ENCODE measurements at places on chromosomes 2 and 18.

GRCh38 chr2:13495051-13495450 is 778.3 kb downstream of the TRIB2 start:
- DNase-seq: no peak

DNA sequence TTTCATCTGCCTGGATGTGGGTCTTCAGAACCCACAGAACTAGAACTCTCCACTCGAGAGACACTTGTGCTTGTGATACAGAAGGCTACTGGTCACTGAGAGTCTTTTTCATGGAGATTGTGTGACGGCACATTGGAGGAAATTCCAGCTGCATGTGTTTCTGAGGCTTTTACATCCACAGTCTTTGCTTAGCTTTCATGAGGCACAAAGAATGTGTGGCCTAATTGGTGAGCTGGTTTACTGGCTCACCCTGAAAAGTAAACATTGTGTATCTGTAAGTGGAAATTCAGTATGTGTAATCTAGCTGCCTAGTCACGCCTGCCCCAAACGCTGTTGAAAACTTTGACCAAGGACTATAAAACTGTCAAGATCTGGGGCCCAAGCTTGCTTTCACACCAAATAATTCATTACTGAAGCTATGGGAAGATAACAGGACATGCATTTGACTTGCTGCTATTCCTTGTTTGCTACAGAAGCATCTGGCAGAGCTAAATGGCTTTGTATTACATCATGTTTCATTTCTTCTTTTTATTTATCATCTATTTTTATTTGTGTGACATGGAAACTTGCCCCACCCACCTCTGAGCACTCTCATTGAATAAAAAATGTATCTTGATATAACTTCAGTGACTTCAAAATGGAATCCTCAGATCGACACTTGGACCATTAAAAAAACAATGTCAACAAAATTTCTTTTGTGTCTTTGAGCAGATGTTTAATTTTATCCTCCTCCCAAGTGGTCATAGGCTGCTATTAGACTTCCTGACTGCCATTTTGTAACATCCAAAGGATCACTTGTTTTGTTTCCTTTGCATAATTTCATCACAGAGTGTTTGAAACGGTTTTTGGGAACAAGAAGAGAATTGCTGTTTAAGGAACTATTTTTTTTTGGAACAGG is 80.2 kb downstream of the EFEMP1 start:
- peak; percentile 93 for DNase-seq

DNA sequence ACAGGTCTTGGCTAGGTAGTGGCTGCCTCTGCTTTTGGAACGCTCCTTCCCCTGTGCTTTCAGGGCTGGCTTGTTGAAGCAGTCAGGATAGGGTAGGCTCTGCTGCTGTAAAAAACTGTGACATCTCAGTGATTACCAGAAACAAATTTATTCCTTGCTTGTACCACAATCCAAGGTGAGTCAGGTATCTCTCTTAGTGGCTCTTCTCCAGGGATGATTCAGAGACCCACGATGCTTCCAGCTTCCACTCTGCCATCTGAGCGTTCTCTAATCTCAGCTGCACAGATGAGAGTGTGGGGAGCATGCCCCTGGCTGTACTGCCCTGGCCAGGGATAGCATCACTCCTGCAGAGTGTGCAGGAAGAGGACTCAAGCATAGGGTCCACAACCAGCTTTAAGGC is 174.9 kb downstream of the VAPA start:
- DNase-seq: no peak

GRCh38 chr2:225889452-225889851 is 489.9 kb downstream of the NYAP2 start:
- peak; percentile 18 for DNase-seq

DNA sequence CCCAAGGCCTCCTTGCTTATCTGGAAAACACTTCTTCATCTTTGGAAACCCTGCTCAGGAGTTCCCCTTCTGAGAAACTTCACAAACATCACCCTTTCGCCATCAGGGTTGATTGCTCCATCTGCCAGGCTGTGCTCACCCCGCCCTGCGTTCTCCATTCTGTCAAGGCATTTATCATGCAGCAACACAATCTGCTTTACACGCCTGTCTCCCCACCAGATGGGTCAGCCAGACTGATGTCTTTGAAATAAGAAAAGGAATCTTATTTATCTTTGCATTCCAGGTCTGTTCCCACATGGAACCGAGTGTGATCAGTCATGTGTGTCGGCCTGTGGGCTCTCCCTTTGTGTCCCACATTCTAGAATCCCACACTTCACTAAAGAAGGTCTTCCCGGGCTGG is 110.0 kb upstream of the ARL4C start:
- DNase-seq: no peak

- no peak for DNase-seq
Measured at GRCh38 chr2:74564222-74564621, 9.7 kb downstream of the DOK1 start.

GRCh38 chr2:9423922-9424272 is 443 bp downstream of the CPSF3 start:
- DNase-seq: no peak

- DNase-seq: no peak
Measured at GRCh38 chr2:217614096-217614495, 388.7 kb downstream of the TNS1 start.

GRCh38 chr18:3046216-3046808 is 33.4 kb upstream of the LPIN2 start:
- DNase-seq: no peak

GRCh38 chr18:3219631-3220335 is at the start of gene MYOM1:
TSS of gene MYOM1 (minus strand) at chr18:3219968. CDS start at chr18:3215223, 4,745 bp downstream.
- DNase-seq: no peak

DNA sequence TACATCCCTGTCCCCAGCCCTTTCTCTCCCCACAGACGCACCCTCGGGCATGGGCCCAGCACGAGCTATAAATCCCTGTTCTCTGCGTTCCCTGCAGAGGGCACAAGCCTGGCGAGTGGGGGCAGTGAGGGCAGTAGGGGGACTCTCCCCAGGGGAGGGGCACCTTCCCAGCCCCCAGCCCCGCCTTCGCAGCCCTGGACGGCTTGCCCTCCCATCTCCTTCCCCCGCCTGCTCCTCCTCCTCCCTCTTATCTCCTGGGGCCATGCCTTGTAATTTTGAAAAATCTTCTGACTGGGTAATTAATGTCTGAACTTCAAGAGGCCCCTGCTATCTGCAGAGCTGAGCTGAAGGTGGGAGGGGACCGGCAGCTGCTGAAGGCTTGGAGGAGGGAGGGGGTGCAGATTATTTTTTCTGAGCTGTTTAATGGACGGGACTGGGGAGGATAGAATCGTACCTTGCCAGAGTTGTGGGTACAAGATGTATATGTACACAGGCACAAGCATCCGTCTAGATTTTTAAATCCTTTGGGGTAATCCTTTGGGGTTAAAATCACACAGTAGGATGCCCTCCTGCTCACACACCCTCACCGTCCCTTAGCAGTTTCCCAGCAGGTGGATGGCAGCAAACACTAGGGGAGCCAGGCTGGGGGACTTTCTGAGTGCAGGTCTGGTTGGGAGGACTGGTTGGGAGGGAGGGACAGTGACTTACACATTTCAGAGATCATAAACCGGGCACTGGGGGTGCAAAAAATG is 121.9 kb downstream of the SMAD7 start:
- no peak for DNase-seq

GRCh38 chr2:100757621-100758394 is 62.1 kb upstream of the NPAS2 start:
- no peak for DNase-seq

GRCh38 chr2:188032306-188032705 is 259.4 kb upstream of the GULP1 start:
- no peak for DNase-seq

DNA sequence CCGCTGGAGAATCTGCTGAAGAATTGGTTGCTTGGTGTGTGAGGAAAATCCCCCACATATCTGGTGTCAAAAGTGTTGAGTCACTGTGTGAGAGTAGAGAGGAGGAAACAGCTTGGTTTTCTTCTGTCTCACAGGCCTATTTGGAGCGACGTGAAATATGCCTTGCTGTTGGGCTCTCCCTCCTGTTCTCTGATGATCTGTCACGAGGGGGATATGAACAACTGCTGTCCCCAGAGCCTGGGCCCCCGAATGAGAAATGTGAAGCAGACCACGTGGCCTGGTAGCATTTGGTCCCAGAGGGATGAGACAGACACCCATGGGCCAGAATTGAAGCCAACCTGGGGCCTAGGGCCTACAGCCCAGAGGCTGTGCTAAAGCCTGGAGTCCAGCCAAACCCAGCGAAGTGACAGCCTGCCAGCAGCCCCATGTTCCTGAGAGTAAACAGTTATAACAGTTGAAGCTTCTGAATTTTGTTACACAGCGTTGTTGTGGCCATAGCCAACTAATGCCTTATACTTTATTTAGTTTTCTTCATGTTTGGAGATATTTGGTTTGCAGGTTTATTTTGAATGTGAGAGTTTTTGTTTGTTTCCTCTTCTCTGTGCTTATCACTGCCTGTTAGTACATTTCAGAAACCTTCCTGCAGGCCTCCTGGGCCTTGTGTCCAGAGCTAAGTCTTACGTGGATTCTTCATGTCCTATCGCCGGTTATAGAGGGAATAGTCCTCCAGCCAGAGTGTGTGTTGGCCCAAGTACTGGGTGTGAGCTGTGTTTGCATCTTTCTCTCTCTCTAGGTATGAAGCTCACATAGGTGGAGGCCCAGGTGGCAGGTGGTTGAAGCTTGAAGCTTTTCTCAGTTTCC is 18.7 kb upstream of the COLEC12 start:
- no peak for DNase-seq

GRCh38 chr2:166284359-166284758 is 91.4 kb downstream of the SCN9A start:
- DNase-seq: no peak

GRCh38 chr18:49648811-49649210 is 87.0 kb downstream of the LIPG start:
- DNase-seq: no peak

DNA sequence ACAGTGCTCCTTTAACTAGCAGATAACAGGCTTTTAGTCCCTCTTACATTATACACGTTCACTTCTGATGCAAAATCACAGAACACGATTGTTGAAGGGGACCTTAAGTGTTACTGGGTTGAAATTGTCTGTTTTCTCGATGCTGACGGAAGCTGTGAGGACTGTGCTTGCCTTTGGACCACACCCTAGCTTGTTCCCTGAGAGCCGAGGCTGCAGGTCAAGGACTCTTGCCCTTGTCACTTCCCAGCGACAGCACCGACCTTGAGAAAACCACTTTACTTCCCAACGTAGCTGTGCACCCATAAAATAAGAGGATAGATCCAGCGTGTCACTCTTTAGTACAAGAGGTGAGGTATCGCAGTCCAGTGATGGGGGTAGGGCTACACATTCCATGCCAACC is 701.0 kb downstream of the DCDC2C start:
- DNase-seq: no peak

DNA sequence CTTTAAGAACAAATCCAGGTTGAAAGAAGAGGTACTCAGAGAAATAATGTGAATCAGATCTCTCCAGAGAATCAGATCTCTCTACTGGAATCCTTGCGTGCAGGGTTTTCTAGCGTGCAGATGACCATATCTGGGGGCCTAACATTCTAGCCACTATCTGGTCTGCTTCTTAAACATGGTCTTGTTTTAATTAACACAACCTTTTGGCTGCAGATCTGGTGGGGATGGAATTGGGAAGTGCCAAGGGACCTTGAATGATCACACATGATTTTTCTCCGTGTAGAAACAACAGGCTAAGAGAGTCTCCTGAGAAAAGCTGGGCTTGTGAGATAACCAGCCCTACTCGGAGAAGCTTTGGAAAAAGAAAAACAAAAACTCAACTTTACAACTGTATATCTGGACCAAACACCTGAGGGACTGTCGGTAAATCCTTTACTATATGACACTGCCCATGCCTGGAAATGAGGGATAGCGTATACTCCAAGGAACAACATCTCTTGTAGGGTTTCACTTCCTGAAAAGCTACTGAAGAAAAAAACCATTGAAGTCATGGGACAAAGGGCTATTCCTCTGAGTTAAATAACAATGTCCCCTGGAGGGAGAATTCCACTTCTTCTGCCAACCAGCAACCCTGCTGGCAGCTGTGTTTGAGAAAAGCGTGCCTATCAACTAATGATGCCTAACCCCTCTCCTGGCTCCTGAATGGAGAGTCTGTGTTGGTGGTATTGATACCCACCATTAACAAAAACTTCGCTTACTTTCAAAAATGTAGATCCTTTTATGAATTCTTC is 171.0 kb upstream of the REV1 start:
- no peak for DNase-seq

DNA sequence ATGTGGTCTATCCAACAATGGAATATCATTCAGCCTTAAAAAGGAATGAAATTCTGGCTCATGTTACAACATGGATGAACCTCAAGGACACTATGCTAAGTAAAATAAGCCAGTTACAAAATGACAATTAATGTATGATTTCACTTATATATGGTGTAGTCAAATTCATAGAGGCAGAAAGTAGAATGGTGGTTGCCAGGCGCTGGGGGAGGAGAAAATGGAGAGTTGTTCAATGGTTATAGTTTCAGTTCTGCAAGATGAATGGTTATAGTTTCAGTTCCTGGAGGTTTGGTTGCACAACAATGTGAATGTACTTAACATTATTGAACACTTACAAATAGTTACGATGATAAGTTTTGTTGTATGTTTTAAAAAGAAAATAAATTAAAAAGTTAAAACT is 79.2 kb upstream of the IL1R2 start:
- DNase-seq: no peak

DNA sequence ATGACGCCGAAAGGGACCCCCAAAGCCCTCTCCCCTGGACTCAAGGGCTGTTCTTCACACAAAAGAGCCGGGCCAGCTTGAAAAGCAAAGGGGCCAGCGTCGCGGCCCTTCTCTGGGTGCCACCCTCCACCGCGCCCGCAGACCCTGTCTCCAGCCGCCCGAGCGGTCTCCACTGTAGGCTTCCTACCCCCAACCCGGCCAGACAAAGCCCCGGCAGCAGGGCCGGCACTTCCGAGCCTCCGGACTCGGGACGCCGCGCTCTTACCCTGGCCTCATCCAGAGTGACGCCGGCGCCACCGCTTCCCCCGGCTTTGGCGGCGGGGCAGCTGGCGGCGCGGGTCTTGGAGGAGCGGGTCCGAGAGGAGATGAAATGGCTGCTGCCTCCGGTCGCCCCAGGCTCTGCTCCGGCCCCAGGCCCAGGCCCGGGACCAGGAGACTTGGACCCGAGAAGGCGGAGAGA is 603 bp downstream of the ATAD2B start:
- DNase-seq: no peak

DNA sequence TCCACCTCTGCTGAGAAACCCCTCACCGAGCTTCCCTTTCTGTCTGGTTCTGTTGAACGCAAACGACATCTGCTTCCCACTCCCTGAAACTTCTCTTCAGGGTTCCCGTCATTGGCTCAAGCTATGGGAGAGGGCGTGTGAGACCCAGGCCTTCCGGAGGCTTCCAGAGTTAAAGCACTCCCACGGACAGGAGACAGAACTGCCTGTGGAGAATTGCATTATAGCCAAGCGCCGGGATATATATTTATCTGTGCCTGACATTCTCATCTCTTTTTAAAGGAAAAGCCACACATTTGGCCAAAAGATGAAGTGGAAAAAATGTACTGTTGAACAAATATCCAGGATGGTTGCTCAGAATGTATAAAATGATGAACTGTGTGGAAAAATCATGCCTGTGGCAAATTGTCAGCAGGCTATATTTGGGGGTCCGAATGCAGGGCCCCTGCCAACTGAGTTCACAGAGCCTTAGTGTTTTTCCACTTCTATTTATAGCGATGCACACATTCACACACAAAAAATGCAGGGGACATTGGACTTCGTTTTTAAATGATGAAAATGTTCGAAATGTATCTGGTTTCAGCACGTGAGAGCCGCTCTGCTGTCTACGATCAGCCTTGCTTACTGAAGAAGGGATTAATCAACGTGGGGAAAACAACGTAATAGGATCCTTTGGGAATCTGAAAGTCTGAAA is 59.5 kb downstream of the E2F6 start:
- no peak for DNase-seq

Measured in Panc1 (cell line).